Posterior vena cava (tissue), 2 donors: ENCODE measurements at places on chromosomes 7 and 10.

DNA sequence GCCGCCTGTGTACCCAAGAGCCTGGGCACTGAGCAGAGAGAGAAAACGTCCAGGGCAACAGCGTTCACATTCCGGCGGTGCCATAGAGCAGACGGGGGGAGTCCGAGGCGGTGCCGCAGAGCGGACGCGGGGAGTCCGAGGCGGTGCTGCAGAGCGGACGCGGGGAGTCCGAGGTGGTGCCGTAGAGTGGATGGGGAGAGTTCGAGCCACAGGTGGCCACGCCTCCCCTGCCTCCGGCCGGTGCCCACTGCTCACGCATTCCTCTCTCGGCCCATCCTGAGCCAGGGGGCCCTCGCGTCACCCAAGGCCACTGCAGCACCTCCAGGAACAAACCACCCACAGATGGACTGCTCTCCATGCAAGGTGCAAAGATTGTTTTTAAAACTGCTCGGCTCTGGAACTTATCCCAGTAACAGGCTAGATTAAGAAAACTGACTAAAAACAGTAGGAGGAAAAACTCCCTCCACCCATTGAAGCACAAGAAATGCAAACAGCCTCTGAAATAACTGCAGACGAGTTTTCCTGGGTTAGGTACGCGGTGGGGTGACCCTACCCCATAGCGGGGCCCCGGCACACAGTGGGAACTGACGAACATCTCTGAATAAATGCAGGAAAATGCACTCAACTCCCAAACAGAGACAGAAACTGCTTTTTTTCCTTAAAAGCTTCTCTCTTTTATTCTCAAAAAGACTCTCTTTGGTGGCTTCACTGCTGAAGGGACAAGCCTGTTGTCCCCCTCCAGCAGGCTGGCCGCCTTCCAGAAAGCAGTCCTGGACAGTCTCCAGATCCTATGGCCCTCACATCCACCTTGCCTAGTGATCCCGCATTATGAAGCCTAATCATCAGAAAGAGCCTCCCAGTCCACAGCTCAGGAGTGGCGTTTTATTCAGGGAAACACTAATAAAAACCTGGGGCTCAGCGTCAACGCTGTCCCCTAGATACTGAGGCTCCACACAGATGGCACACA is 55.9 kb downstream of the DIP2C start:
- peak; percentile 60 for DNase-seq

DNA sequence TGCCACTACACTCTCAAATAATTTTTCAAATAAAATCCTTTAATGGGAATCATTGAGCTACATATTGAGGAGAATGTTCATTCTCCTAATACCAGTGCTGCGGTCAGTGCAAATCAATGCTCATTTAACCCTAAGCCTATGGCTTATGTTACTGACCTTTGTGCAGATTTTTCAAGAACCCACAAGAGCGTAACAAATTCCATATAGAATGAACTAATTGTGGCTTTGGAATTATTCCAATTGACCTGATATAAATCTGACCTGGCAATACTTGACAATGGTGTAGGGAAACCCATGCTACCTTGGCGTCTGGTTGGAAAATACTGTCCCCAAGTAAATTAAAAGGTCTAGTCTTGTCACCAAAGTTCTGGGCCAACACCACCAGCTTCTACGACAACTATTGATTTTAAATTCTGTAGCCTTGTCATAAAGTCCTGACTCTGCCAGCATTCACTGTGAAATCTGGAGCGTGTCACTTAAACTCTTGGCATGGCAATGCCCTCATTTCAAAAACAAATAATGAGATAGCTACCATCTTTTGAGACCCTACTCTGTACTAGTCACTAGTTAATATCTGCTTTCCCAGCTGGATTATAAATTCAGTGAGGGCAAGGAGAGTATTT is 320.9 kb downstream of the AHR start:
- no peak for DNase-seq

DNA sequence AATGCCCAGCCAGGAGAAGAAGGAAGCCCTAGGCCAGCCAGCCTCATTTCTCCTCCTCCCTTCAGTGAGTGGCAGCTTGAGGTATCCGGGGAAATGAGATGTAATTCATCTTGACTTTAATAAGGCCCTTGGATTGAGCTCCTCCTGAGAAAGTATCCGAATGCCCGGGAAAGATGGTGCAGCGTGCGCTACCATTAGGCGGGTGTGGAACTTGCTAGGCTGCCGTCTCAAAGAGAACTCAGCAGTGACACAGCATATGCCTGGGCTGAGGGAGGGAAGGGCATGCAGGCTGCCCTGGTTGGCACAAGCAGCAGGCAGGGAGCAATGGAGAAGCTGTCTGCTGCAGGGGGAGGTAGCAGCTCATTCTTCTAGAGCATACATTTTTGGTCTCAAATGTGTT is 659.8 kb upstream of the FOXK1 start:
- DNase-seq, result no peak

DNA sequence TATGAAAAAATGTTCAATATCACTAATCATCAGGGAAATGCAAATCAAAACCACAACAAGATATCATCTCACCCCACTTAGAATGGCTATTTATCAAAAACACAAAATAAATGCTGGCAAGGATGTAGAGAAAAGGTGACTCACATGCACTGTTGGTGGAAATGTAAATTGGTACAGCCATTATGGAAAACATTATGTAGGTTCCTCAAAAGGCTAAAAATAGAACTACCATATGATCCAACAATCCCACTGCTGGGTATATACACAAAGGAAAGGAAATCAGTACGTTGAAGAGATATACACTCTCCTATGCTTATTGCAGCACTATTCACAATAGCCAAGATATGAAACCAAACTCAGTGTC is 50.2 kb downstream of the CDK1 start:
- no peak for DNase-seq

- DNase-seq, result no peak
Observed at GRCh38 chr10:78736926-78737630, 331.7 kb upstream of the ZMIZ1 start.

DNA sequence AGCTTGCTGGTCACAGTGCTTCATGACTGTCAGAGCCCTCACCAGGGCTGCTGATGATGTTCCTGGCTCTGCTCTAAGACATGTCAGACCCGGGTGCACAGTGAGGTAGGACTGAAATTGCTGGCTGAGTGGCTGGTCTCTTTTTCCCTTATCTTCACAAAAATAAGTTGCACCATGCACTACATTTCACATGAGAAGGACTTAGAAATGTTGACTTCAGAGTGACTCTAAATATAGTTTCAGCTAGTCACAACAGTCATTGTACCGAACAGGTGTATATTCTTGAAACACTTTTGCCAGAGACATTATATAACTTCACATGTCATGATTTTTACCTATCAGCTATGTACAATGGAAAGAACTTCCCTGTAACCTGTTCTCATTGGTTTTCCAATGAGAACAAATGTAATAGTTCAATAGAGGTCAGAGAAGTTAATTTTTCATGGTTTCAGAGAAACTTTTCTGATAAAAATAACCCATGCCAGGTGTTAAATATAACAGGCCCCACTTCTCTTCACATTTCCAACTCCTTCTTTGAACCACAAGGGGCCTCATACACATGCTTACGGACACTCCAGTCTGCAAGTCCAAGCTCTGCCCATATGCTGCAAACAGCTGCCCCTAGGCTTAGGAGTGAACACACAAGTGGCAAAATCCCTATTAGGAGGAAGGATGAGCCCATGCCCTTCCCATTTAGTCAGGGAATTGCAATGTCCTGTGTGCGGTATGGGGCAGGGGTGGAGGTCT is 115.6 kb downstream of the CDK6 start:
- no peak for DNase-seq
